ENCODE measurements at places on chromosomes 6 and 20.

DNA sequence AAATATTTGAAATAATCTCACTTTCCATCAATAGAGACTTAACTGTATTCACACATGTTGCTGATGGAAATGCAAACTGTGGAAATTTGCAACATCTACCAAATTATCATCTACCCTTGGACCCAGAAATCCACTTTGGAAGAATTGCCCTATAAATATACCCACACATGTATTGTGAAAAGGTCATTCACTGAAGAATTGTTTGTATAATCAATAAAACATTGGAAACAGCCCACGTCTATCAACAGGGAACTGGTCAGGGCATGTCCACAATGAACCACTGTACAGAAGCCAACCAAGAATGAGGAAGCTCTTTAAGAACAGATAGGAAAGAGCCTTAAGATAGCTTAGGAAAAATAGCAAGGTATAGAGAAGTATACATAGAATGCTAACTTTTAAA is 36.2 kb downstream of the PXDC1 start:
- DNase-seq = no peak

DNA sequence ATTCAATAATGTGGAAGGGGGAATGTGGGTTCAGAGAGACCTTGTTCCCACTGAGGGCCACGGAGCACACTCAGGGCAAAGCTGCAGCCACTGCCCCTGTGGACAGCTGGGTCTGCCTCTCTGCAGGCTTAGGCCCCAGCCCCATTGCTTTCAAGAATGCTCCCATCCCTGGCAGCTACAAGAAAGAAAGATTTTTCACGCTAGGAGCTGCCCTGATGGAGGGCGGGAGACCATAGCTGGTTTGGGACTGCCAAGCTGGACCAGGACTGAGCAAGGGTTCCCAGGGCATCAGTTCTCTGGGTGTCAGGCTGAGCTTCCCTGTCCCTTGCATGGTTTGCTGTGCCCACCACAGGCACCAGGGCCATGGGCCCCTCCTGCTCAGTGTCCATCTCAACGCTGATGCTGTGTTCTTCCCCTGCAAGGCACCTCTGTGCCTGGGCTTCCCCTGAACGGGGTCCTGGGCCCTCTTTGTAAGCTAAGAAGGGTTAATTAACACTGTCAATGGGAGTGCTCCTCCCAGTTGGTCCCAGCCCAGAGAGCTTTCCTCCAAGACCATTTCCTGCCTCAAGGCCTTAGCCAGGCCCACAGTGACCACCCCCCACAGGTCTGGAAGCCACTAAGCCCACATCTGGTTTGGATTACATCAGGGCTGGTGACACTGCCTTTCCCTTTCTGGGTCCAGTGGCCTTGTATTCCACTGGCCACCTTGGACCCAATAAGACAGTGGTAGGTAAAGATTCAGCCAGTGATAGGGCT is 8.4 kb downstream of the FOXS1 start:
- DNase-seq = no peak

GRCh38 chr6:53446151-53446550 is 97.4 kb upstream of the ELOVL5 start:
- no peak for DNase-seq

- no peak for DNase-seq
These were observed 8.2 kb downstream of the FAM135A start for GRCh38 chr6:70421509-70421908.

DNA sequence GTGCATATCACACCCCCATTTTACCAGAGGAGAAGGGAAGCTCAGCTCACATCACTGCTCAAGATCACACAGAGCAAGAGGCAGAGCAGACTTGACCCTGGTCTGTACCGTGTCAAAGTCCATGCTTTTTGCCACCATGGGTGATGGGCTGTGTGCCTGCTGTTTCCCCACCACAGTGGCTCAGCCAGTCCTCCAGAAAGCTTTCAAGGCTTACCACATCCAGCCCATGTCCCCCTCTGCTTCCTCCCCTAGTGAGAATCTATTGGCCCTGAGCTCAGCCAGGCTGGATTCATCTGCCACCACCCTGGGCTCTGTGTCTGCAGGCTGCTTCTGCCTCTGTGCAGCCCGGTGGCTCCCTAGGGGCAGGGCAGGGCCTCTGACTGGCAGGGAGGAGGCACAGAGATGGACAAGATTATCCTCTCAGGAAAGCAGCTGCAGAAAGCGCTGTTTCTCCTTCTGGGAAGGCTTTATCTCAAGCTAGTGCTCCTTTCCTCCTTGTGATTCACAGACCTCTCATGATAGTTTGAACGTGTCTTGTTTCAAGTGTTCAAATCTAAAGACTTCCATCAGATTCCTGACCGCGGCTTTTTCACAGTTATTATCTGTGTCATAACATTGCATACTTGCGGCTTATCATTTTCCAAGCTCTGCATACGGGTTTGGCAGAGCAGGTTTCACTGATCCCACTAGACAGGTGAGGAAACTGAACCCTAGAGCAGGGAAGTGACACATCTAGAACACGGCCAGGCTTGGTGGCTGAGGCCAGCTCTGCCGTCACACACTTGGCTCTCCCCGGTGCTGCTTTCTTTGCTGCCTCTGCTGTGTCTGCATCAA is 37.4 kb downstream of the VEGFA start:
- peak; percentile 37 for DNase-seq

DNA sequence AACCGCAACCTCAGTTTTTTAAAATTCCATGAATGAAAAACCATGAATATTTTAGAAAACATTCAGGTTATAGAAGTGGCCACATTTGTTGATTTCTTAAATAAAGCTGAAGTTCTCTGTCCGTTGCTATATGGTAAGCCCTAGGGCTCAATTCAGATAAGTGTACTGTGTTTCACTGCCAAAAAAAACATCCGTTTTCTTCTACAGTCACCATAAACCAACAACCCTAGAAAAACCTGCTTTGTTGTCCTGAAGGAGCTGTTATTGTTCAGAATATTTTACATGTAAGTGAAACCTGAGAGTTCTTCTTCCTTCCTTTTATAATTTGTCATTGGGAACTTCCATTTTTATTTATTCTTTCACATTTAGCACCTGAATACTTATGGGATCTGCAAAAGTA is 274.1 kb downstream of the TFAP2A start:
- no peak for DNase-seq

DNA sequence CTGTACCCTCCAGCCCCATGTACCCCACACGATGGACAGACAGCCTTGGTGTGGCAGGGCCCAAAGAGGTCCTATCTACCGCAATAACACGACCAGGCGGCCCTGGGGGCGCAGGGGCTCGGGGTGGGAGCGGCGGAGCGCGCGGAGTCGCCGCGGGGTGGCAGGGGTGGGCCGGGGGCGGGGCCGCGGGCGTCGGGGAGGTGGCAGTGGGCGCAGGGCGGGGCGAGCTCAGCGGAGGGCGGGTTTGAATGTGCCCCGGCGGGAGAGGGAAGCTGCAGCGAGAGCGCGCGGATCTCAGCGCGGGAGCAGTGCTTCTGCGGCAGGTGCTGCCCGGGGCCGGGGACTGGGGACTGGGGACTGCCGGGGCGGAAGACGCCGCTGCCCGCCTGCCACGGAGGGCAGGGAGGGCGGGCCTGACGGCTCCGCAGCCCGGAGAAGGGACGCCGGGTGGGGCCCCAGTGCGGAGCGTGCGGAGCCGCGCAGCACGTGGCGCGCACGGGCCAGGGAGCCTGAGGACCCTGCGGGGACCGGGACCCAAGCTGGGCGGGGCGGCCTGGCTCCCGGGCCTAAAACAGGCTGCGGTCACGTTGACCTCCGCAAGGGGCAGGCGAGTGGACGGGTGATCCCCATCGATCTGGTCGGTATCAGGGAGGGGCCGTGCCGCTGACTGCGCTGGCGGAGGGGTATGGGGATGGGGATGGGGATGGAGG is at the start of gene SLC29A1:
Gene SLC29A1 (plus strand): TSS at position 277 of the 710 bp plus-strand sequence. CDS start 3,719 bp downstream, outside the sequence.
- peak; percentile 73 for DNase-seq

DNA sequence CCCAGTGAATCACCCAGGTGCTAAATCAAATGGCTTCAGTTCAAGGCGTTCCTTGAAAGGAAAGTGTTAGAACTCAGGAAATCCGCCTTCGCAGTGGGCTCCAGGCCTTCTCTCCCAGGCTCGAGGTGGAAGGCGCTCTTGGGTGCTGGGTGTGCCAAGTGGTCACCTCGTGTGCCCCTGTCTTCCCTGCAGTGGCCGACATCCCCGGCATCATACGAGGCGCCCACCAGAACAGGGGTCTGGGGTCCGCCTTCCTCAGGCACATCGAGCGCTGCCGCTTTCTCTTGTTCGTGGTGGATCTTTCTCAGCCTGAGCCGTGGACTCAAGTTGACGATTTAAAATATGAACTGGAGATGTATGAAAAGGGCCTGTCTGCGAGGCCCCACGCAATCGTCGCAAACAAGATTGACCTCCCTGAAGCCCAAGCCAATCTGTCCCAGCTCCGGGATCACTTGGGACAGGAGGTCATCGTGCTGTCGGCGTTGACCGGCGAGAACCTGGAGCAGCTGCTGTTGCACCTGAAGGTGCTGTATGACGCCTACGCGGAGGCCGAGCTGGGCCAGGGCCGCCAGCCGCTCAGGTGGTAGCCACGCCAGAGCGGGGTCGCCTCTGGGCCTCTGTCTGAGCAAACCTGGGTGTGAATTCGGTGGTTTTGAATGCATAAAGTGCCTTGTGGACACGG is 17.8 kb downstream of the MTG2 start:
- peak; percentile 2 for DNase-seq

GRCh38 chr6:56497240-56497639 is 145.4 kb downstream of the DST start:
- DNase-seq = no peak

DNA sequence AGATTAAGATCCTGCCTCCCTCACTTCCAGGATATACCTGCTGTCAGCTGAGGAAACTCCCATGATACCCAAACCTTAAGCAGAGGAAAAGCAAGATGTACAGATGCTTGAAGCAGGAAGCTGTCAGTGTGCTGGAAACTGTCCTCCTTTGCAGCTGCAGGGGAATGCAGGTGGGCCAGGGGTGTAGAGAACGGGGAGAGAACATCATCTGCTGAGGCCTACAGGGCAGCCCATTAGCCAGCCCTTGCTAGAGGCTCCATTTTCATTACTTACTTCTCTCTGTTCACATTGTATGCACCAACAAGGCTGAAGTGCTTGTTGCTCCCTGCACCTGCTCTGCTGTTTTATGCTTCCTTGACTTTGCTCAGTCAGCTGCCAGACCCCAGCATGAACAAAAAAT is 119.1 kb downstream of the PRND start:
- DNase-seq = no peak
